Testis (tissue), 5 donors: ENCODE measurements at places on chromosomes 16 and 17.

- DNase-seq = no peak
These were observed 1.9 kb upstream of the CBLN1 start for GRCh38 chr16:49283376-49284049.

GRCh38 chr16:83682868-83683235, 124.9 kb upstream of the HSBP1 start:
- DNase-seq = no peak

DNA sequence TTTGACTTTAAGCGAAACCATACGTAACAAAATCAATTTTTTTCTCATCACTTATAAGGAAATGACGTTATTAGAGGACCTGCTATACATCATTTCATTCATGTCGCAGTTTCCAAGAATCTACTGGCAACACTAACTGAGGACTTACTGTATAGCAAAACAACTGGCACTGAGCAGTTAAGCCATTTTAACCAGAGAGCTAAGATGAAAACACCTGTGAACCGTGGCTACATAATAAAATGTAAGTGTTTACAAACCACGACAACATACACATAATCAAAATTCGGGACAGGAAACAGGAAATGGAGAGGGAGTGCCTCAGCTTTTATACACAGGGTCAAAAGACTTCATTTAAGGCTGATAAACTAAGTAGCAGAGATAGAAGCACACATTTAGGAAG, 29.5 kb downstream of the METTL16 start:
- no peak for DNase-seq

DNA sequence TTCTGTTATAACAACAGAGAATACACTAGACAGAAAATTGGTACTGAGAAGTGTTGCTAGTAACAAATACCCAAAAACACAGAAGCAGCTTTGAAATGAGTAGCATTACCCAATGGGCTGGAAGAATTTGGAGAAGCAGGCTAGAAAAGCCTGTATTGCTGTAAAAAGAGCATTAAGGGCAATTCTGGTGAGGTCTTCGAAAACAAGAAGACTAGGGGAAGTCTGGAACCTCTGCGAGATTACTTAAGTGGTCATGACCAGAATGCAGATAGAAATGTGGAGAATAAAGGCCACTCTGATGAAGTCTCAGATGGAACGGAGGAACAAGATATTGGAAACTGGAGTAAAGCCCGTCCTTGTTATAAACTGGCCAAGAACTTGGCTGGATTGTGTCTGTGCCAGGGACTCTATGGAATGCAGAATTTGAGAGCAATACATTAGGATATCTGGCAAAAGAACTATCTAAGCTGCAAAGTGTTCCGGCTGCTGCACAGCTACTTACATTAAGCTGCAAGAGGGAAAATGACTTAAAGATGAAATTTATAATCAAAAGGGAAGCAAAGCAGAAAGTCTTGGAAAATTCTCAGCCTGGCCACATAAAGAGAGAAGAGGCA, 44.9 kb upstream of the PEMT start:
- DNase-seq = no peak

- DNase-seq = no peak
These were observed 14.5 kb downstream of the TEX14 start for GRCh38 chr17:58677194-58677880.

DNA sequence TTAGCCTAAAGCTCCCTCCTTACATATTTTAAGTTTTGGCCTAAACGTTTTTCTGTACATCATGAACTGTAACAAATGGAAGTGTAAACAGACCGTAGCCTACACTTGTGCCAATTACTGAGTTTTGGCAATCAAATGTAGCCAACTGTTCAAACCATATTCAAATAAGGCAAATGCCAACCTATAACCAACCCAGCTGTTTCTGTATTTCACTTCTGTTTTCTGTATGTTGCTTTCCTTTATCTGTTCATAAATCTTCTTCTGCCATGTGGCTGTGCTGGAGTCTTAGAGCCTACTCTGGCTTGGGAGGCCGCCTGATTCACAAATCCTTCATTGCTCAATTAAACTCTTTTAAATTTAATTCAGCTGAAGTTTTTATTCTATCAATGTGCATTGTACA, 6.9 kb upstream of the C16orf78 start:
- no peak for DNase-seq

GRCh38 chr17:32158870-32159585, 16.7 kb downstream of the RHOT1 start:
- DNase-seq = no peak

- DNase-seq = no peak
These were observed 53.3 kb downstream of the ZNF778 start for GRCh38 chr16:89270666-89271345.

DNA sequence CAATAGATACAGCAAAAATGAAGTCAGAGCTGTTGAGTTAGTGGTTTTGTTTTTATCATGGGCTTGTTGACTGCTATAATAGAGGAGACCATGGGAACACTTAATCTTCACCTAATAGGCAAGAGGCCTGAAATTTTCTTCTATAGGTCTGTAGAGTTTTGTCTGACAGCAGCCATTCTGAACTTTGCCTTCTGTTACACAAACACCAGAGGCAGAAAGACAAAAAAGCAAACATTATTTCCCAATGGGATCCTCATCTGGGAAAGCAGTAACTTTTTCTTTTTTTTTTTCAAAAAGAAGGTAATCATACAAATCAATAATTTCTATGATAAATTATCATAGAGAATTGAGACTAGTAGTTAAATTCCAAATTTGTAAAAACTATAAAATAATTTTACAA, 494.1 kb downstream of the TOX3 start:
- DNase-seq = no peak

- no peak for DNase-seq
These were observed 38.3 kb downstream of the CYB561 start for GRCh38 chr17:63407741-63408330.
